ENCODE measurements at places on chromosomes 2 and 18.
A peak's percentile ranks its signal among the peaks of the same experiment; 100 is the strongest.

DNA sequence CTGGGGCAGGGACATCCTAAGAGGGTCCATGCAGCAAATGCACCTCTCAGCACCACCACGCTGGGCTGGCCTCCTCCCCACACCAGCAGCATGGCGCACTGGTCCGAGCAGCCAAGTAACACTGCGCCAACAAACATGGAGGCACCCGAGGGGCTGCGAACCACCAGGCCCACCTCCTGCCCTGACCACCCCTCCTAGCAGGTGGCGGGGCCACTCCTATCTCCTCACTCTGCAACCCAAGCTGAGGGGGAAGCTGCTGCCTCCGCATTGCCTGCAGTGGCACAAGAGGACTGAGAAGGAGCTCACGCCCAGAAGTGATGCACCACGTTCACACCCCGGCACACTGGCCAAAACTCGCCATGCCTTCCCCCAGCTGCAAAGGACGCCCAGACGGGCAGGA is 94.4 kb downstream of the EIPR1 start:
- DNase-seq = no peak

DNA sequence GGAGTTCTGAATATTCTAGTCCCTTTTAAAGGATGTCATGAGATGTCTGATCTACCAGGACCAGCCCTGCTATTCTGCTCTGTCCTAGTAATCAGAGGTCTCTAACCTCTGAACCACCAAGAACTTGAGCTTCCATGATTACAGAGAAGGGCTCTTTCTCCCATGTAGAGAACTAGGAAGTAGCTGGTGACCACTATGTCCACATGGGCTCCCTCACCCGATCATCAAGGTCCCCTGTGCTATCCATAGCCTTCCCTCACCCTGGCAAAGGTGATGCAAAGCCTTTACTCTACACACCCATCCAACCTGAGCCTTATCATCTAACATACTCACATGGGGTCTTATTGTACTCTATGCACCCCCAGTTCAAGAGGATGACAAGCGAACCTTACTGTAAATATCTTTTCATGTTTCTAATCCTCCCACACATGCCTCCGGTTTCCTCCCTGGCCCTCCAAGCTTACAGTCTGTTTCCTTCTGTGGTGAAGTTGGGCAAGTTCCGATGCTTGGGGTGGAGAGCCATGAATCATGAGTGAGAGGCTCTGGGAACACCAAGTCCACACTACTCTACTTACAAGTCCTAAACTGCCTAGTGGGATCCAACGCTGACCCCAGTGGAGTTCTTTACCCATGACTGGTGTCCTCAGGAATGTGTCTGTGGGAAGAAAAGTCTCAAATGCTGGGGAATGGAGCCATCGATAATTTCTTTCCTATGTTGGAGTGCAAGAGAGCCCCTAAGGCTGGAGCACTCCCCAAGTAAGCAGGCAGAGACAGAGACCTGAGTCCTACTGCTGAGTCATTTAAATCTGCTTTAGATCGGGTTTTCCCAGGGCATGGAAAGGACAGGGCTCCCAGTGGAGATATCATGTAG is 73.3 kb upstream of the KLF7 start:
- no peak for DNase-seq

- DNase-seq = no peak
Measured at GRCh38 chr2:141021109-141021508, 1109.7 kb downstream of the LRP1B start.

DNA sequence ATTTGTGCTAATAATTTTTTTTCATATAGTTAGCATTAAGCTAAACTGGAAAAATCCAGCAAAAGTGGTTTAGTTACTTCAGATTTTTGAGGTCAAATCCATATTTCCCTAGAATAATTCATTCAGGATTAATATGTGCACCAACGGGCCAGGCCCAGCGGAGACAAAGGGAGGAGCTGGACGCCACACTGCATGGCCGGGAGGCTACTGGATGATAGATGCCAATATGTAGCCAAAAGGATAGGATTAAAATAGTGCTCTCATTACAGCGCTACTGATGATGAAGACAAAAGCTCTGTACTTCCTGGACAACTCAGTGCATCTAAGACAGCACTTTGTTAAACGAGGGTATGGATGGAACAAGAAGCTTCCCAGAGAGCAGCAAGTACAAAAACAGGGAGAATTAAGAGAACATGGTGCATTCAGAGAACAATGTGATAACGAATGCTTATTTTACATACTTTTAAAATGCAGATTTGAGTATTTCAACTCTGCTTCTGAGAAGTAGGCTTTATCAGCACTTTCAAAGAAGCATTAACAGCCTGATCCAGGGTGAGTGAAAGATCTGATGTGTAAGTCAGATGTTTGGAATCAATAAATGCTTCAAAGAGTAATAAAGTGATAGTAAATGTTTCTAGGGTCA is 39.8 kb downstream of the PPP4R1 start:
- no peak for DNase-seq

DNA sequence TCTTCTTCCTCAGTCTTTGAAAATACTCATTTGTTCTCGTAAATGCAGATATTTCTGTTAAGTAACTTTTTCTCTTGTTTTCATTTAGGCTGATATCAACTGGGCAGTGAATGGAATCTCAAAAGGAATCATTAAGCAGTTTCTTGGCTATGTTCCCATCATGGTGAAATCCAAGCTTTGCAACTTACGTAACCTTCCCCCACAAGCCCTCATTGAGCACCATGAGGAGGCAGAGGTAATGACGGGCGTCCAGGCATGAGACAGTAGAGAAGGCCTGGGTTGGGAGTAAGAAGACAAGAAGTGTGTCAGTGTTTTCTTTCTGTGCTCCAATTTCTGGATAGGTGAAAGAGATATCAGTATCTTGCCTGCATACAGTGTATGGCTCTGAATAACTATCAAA is 5.1 kb downstream of the POLR1B start:
- no peak for DNase-seq

DNA sequence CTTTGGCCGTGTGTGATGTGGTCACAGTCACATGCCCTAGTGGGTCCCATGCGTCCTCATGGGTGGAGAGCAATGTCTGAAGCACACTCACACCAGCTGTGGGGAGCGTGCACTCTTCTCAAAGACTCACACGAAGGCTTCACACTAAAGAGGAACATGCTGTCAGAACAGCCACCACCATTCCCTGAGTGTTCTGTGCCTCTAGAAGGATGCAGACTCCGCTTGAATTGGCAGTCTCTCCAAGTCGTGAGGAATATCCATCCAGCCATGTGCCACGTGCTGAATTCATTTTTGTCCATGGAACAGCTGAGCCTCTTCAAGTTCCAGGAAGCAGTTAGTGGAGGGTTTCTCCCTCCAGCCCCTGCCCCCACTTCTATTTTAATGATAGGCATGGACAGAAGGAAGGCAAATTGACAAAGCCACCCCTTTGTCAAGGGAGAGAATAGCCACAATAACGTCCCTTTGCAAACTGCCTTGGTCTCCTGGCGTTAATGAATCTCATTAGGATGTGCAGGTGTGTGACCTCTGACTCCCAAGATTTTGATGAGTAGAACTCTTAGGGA is 464.3 kb upstream of the ID2 start:
- no peak for DNase-seq

- no peak for DNase-seq
Measured at GRCh38 chr2:66853585-66853984, 418.7 kb downstream of the MEIS1 start.

DNA sequence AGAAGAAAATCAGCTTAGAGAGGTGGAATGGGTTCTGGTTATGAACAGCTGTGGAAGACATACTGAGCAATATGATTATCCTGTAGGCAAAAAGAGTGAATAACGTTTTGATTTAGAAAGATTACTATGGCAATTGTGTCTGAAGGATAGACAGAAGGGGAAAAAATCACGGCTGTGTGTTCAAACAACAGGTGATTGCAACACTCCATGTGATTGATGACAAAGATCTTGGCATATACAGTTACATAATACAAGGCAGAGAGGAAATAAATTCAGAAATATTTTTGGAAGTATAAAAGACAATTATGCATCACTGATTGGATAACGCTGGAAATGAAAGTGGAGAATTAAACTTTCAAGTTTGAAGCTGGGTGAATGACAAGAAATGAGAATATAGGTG is 58.5 kb upstream of the KCNJ3 start:
- DNase-seq = no peak

DNA sequence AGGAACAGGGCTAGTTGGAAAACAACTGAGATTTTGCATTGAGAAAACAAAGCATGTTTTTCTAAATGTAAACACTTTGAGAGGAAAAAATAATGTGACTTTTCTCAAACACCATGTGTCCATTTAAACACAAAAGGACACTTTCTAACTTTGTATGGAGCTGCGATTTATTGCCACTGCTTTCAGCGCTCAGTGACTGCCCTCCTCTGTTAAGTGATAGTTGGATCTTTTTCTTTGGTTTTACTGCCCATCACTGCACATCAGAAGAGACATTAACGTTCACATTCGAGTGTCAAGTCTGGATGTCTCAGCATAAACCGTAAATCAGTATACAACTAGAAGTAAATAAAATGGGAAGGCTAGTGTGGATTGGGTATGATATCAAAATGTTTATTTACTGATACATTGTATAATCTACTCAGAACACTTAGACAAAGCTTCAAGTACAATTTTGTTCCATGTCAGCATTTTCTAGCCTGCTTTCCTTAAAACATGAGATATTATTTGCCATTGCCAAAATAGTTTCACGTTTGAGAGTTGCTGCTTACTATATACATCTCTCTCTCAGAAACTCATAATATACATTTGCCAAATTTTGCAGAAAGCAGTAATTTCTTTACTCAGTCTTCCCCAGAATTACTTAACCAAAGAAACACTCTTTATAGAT is 237.6 kb downstream of the IKZF2 start:
- no peak for DNase-seq

GRCh38 chr2:165547900-165548299 is 78.4 kb downstream of the CSRNP3 start:
- no peak for DNase-seq

GRCh38 chr2:178177066-178177679 is 17.1 kb upstream of the OSBPL6 start:
- no peak for DNase-seq

GRCh38 chr2:239436076-239436475 is 35.3 kb upstream of the HDAC4 start:
- DNase-seq = no peak

- DNase-seq = no peak
Measured at GRCh38 chr2:53111004-53111403, 656.6 kb upstream of the CHAC2 start.

DNA sequence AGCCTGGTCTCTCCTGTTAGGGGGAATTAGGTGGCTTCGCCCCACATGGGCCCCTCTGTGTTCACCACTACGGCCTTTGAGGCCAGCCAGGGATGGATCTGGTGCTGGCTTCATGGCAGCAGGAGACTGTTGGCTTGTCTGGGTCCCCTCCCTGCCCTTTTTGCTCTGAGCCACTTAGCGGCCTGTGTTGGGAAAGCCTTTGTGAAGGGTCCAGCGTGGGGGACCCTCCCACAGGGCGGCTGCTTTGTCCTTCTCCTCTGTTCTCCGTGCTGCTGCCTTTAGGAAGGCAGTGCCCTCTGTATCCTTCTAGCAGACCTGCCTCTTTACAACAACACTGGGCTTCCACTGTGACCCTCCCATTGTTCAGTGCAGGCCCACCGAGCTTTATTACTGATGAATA is 118.4 kb downstream of the TSN start:
- peak; percentile 32 for DNase-seq

DNA sequence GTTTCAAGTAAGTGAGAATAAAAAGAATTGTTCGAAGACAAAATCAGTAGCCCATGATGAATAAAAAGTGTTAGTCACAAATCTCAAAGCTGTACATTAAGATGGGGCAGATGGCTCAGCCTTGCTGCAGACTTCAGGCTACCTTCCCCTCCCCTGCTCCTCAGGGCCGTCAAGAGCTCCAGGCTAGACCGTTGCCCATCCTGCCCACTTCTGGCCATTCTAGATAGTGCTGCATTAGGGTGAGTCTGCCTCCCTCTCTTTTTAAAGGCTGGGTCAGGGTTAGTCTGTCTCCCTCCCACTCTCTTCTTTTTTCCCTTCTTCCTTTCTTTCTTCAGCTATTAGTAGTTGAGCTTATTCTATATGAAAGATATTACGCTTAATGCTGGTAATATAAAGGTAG is 86.0 kb downstream of the MAPRE2 start:
- no peak for DNase-seq

DNA sequence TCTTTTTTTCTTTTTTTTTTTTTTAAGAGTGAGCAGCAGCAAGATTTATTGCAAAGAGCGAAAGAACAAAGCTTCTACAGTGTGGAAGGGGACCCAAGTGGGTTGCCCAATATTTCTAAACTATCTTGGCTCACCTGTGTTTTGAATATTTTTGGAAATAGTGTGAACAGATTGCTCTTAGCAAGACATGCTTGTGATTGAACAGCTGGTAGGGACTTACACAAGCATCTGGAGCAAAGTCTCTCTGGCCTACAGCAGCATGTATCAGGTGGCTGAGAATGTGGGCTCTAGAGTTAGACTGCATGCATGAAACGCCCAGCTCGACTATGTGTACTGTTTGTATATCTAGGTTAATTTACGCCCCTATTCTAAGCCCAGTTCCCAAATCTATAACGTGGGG is 40.3 kb upstream of the FBXO11 start:
- DNase-seq = no peak

DNA sequence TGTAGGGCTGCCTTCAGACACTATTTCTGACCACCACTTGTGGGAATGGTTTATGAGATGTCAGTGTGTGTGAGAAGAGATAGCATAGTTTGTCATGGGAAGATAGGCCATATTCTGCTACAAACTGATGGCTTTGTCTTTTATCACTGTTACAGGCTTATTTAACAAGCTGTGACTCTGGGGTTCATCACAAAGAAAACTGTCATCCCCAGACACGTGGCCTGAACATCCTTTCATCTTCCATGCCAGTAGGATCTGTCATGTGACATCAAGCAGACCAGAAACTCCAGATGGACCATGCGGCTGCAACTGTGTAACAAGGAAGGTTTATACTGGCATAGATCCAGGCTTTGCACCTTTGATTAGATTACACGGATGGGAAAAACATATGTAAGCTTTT is 128.6 kb upstream of the KCNH7 start:
- DNase-seq = no peak

DNA sequence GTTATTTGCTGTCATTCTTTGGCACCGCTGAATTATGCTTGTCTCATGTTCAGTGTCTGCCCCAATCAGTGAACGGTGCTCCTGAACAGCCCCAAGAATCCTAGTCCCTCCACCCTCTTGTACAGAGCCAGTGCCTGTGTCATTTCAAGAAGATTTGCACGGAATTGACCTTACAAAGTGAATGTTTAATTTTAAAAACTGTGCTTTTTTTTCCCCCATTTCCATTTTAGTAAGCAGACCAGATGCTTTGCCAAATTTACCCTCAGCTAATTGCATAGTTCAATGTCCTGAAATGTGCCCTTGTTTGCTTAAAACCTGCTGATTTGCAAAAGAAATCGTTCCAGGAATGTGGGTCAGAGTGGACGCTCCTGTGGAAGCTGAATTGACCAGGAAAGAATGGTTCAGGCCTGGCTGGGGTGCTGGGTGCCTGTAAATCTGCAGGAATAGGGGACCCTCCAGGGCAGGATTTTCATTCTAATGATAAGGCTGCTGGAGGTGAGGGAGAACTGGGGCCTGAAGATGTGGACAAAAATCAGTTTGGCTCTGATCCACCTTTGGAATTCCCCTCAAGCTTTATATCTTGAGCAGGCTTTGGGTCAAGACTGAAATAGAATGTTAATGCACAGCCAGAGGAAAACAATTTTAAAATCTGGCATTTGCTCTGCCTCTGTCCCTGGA is 20.1 kb downstream of the TMEM17 start:
- DNase-seq = no peak

- no peak for DNase-seq
Measured at GRCh38 chr2:118859157-118859770, 11.8 kb upstream of the EN1 start.
